Type B pancreatic cell (in vitro differentiated cells): ENCODE measurements at places on chromosomes 5 and 9. TPM values are rescaled to one million over a fixed set of nuclear protein-coding genes. Genes with fewer than 3 reads are reported as not detected.

DNA sequence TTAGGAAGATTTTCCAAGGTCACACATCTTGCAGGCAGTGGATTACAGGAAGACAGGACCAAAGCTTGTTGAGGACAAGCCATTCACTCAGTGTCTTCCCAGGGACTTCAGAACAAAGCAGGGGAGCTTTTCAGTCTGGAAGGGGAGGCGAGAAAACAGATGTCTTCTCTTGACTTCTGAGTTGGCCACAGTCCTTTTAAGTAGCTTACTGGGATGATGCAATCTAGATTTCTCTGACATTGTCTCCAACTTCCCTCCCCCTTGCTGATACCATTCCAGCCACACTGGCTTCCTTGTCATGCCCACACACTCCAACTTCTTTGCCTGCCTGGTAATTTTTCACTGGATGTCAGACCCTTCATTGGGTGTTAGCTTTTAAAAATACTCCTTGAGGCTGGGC is 174.2 kb upstream of the TBC1D2 start:
- no peak for DNase-seq

- DNase-seq, result no peak
Observed at GRCh38 chr9:121339437-121339836, 30.6 kb downstream of the STOM start.

- DNase-seq, result no peak
Observed at GRCh38 chr5:102799017-102799416, 43.9 kb downstream of the PAM start.

GRCh38 chr5:422323-423232 is 20.4 kb upstream of the EXOC3 start:
- no peak for DNase-seq

DNA sequence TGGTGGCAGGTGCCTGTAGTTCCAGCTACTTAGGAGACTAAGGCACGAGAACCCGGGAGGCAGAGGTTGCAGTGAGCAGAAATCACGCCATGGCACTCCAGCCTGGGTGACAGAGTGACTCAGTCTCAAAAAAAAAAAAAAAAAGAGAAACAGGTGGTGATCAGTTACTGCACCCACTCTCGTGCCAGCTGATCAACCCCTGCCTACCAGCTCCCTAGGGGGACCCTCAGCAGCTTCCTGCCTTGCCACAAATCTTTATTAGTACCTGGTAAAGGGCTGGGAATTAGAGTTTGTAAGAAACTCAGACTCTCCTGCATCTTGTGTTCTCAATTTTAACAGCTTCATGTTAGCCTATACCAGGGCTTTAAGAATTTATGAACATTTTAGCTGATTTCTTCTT is 914.9 kb downstream of the EFNA5 start:
- no peak for DNase-seq

The CRB2 gene
- total RNA-seq, result 1.1 and 61.1 TPM in 2 replicates
